Endothelial cell (in vitro differentiated cells): ENCODE measurements at places on chromosomes 1 and 21. TPM values are rescaled to one million over a fixed set of nuclear protein-coding genes. Genes with fewer than 3 reads are reported as not detected.

Gene CADM3
- 4.0 TPM for total RNA-seq

Gene LCE1F
- not detected for total RNA-seq

Gene JAM2
- 0.77 TPM for total RNA-seq

Gene TPTE
- not detected for total RNA-seq
